ENCODE measurements at places on chromosomes 12 and 14.
A peak's percentile ranks its signal among the peaks of the same experiment; 100 is the strongest.

DNA sequence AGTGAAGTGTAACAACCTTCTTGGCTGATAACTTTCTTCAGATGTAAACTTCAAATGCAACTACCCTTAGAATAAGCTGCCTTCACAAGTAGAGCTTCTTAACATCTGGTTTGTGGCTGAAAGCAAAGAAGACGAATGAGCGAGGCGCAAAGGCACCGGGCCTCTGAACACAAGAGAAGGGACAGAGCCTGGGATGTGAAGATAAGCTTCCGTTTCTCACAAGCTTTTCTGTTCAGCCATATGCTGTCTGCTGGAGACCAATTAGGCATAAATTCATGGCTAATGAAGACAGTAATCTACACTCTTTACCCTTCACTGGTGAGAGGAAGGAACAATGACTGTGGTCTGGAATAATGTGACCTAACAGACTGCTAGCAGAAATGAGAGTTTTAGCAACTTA, 195.2 kb downstream of the ATXN7L3B start:
- H3K27ac ChIP-seq: no peak overlapping the region
- no peaks in the 10 kb centered on the region for H3K27me3 ChIP-seq
- DNase-seq: peak; percentile 45
- H3K36me3 ChIP-seq: no peaks in the 10 kb centered on the region

DNA sequence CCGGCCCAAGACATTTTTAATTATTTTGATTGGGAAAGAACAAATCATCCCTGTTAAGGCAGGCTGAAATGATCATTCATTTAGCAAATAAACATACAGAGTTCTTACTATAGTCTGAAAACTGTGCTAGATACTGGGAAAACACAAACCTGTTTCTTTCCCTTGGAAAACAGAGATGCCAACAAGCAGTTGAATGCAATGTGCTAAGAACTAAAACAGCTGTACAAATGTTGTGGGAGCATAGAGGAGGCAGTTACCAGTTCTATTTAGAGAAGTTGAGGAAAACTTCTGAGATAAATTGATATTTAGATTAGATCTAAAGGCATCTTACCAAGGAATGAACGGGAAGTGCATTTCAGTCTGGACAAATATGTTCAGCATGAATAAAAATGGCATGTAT, 3.2 kb upstream of the NECAP1 start:
- no peak overlapping the region for H3K4me3 ChIP-seq
- no peaks in the 10 kb centered on the region for H3K36me3 ChIP-seq
- no peak for DNase-seq
- no peaks in the 10 kb centered on the region for H3K27me3 ChIP-seq
- no peaks in the 10 kb centered on the region for H3K4me1 ChIP-seq

DNA sequence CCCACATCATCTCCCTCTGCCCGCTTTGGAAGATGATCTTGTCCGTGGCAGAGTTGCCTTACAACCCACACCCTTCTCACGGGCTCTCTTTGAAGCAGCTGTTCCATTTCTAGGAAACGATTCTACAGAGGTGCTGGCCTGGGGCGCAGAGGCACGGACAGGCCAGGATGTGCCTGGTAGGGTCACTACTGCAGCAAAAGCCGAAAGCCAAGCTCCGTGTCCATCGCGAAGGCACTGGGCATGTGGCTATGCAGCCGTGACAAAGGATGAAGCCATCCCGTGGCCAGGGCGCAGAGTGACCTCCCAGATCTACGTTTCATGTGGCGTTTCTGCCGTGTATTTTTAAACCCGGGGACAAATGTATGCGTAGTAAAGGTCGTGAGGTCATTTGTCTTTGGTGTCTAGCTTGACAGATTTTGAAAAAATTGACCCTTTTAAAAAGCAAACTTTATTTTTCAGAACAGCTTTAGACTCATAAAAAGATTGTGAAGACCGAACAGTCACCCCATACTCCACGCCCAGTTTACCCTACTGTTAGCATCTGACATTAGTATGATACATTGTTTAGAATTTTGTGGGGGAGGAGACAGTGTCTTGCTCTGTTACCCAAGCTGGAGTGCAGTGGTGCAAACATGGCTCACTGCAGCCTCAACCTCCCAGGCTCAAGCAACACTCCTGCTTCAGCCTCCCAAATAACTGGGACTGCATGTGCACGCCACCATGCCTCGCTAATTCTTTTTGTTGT, 40.4 kb upstream of the NCOR2 start:
- H3K27me3 ChIP-seq: no peaks in the 10 kb centered on the region
- H3K27ac ChIP-seq: no peak overlapping the region
- H3K4me1 ChIP-seq: peaks cover 11% of the 10 kb centered on the region
- no peak overlapping the region for H3K4me3 ChIP-seq
- no peak for DNase-seq

DNA sequence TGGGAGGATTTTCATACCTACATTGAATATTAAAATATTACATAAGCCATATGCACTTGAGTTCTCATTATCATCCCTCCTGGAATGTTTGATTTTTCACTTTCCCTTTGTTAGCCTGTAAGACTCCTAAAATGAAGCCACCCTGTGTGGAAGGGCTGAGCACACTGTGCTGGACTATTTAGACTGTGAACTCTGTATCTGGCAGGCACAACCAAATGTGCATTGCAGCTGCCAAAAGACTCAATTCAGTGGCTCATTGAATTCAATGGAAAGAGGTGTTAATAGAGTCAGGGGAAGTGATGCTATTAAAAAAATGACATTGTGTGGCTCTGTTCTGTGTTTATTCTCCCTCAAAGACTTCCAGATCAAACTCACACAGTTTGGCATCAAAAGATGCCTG, 111.1 kb downstream of the SMOC1 start:
- H3K27me3 ChIP-seq: peaks cover 74% of the 10 kb centered on the region
- H3K27ac ChIP-seq: no peak overlapping the region
- H3K36me3 ChIP-seq: no peaks in the 10 kb centered on the region
- DNase-seq: no peak
- peaks cover 5% of the 10 kb centered on the region for H3K4me1 ChIP-seq

DNA sequence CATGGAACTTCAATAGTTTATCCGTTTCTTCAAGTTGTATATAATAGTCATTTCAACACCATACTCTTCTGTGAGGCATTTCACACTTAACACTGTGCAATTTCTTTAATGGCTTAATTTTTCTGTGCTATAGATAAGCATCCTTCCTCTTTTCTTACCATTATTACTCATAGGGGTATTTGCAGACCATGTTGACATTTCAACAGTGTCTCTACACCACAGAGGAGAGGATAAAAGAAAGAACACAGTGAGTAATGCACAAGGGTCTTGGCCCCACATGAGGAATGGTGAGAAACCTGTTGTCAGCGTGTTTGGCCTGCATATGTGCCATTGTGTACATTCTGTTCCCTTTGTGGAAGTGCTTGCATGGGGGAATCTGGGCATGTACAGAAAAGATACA, 421.5 kb upstream of the MDGA2 start:
- DNase-seq: no peak
- no peaks in the 10 kb centered on the region for H3K4me1 ChIP-seq
- H3K27ac ChIP-seq: no peak overlapping the region
- H3K4me3 ChIP-seq: no peak overlapping the region

GRCh38 chr12:125247477-125247876, 182.2 kb downstream of the AACS start:
- H3K4me3 ChIP-seq: no peak overlapping the region
- no peak overlapping the region for H3K27ac ChIP-seq
- H3K4me1 ChIP-seq: no peaks in the 10 kb centered on the region

DNA sequence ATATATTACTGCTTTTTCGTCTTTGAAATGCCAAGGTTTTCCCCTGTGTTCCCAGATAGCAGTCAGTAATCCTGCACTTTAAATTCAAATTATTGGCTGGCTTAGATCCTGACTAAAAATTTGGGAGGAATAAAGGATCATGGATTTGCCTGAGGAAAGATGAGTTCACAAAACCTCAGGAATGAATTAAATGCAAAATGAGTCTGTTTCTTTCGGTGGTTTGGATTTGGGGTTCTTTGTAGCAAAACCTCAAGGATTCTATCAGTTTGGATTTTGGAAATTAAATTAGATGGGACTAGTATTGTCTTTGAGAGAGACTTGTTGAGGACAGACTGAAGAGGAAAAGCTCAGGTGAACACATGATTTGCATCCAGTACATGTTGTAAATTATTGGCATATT, 36.1 kb downstream of the PPFIBP1 start:
- no peak overlapping the region for H3K4me3 ChIP-seq
- H3K4me1 ChIP-seq: peaks cover 7% of the 10 kb centered on the region
- H3K27ac ChIP-seq: no peak overlapping the region
- H3K27me3 ChIP-seq: no peaks in the 10 kb centered on the region

DNA sequence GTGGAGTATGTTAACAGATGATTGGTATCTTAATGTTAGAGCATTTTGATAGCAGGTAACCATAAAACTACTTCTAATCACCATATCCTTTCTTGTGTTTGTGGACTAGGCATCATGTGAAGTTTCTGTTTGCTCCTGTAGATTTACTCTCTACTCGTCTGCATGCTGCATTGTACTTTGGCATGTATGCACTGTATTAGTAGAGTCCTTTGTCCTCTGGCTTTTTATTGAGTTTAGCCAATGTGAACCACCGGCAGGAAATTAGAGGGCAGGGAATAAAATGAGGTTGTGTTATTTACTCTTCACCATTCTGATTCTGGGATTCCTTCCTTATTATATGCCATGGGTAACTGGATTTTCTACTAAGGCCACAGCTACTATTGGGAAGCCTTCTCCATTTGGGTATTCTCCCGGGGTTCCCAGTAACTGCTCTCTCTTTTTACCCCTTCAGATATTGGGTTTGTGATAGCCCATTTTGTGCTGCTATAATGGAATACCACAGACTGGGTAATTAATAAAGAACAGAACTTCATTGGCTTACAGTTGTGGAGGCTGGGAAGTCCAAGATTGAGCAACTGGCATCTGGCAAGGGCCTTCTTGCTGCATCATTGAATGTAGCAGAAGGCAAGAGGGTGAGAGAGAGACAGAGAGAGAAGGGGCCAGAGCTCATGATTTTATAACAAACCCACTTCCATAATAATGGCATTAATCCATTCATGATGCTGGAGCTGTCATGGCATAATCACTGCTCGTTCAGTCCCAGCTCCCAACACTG, 22.4 kb downstream of the FAM177A1 start:
- DNase-seq: no peak
- H3K4me1 ChIP-seq: no peaks in the 10 kb centered on the region
- no peaks in the 10 kb centered on the region for H3K27me3 ChIP-seq
- H3K36me3 ChIP-seq: peaks cover 55% of the 10 kb centered on the region
- no peak overlapping the region for H3K27ac ChIP-seq

DNA sequence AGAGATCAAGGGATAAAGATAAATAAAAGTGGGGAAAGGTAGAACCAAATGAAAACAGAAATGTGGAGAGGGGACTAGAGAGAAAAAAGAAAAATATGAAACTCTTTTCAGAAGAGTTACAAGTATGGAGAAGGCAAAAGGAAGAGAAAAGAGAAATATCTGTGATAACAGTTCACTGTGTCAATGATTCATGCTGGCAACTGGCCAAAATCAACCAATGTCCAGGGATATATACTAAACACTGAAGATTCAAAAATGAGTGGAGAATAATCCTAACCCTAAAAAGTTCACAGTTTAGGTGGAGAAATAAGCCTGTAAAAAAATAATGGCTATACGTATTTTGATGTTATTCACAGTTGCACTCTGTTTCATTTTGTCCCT, 372.3 kb upstream of the KITLG start:
- H3K27ac ChIP-seq: no peak overlapping the region
- H3K4me3 ChIP-seq: no peak overlapping the region
- H3K36me3 ChIP-seq: no peaks in the 10 kb centered on the region
- no peak for DNase-seq

DNA sequence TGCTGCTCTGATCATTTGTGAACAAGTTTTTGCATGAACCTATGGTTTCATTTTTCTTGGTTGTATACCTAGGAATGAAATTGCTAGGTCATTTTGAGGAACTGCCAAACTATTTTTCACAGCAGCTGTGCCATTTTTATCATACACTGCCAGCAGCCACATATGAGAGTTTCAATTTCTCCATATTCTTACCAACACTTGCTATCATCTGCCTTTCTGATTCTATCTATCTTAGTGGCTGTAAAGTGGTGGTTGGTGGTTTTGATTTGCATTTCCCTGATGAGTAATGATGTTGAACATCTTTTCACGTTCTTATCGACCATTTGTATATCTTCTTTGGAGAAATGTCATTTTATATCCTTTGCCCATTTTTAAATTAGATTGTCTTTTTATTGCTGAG, 146.1 kb downstream of the C12orf75 start:
- H3K4me1 ChIP-seq: no peaks in the 10 kb centered on the region
- no peak for DNase-seq
- H3K27ac ChIP-seq: no peak overlapping the region
- no peak overlapping the region for H3K4me3 ChIP-seq
- H3K36me3 ChIP-seq: no peaks in the 10 kb centered on the region
- H3K27me3 ChIP-seq: no peaks in the 10 kb centered on the region

GRCh38 chr12:25051656-25052195, 102.8 kb upstream of the BCAT1 start:
- DNase-seq: no peak
- no peaks in the 10 kb centered on the region for H3K4me1 ChIP-seq
- H3K27me3 ChIP-seq: no peaks in the 10 kb centered on the region
- no peak overlapping the region for H3K27ac ChIP-seq
- no peak overlapping the region for H3K4me3 ChIP-seq

GRCh38 chr14:28565345-28565744, 201.2 kb upstream of the FOXG1 start:
- no peaks in the 10 kb centered on the region for H3K36me3 ChIP-seq
